ENCODE measurements at places on chromosomes 7 and 10.

DNA sequence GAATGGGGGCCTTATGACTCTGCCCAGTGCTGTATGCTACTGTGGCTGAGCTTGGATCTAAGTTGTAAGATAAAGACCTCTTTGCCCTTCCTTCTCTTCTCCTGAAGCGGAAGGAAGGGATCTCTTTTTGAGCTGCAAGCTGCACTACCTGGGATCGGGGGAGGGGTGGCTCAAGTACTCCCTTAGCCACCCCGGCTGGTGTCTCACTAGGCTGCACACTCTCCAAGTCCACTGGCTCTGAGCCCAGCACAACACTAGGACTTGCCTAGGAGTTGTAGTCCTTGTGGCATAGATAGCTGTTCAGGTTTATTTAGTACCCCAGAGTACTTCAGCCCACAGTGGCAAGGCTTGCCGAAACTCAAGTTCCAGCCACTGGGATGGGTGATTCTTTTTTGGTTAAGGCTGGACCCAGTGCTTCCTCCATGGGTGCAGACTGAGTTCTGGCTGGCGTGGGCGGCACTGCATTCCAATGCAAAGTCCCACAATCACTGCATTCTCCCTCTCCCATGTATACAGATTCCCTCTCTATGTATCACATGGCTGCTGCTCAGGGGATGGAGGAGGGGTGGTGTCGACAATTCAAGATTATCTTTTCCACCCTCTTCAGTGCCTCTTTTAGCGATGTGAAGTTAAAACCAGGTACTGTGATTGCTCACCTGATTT is 76.2 kb upstream of the SLC25A13 start:
- DNase-seq, result no peak

- DNase-seq, result no peak
Measured at GRCh38 chr7:7790041-7790741, 71.8 kb upstream of the RPA3 start.

DNA sequence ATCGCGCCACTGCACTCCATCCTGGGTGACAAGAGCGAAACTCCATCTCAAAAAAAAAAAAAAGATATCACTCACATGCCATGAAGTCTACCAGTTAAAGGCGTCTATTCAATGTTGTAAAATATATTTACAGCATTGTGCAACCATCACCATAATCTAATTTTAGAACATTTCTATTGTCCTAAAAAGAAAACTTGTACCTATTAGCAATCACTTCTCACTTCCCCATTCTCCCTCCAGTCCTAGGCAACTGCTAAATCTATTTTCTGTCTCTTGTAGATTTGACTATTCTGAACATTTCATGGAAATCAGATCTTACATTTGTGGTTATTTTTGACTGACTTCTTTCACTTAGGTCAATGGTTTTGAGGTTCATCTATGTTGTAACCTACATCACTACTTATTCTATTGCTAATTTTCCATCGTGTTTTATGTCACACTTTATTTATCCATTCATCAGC is 25.2 kb upstream of the OTUD1 start:
- DNase-seq, result no peak

DNA sequence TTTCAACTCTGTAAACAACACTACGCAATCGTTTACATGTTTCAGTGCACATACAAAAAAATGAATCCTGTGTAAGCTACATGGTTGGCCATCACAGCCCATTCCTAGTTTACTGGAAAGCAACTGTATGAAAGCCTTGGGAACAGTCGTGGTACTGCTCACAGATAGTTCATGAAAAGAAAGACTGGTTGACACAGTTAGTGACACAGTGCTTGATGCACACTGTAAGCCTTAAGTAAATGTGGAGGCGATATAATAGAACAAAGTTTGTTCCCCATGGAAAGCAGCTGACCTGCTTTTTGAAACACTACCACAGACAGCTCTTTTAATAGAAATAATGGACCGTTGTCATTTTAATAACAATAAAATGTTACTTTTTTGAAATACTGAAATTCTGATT is 5.1 kb downstream of the CACNA2D1 start:
- DNase-seq, result no peak

DNA sequence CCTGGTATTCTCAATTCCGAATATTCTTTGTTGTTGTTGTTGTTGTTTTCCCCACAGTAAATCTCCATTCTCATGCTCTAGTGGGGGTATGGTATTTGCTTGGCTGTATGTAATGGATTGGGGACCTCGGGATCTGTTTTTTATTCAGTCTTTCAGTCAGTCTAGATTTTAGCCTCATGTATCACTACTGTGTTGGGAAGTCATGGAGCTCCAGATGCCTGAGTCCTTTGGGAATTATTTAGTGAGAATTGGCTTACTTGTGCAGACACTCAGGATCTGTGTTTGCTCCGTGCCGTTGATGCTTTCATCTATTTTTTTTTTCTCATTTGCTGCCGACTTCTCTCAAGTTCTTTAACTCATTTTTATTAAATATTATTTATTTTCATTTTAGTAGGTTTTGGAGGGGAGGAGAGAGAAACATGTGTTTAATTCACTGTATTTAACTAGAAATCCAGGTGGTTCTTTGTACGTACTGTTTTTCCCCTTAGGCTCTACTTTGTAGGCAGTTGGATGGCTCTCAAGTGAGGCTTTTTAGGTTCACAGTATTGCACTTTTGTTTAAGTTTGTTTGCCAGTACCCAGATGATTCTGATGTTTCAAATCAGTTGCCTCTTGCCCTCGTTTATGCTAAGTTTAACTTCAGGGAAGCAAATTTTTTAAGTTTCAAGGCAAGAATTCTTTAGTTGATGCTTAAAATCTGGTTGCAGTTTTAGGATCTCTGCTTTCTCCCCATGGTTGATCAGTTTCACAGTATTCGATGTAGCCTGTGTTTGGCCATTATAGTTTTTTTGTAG is 36.9 kb downstream of the ZNRF2 start:
- no peak for DNase-seq

DNA sequence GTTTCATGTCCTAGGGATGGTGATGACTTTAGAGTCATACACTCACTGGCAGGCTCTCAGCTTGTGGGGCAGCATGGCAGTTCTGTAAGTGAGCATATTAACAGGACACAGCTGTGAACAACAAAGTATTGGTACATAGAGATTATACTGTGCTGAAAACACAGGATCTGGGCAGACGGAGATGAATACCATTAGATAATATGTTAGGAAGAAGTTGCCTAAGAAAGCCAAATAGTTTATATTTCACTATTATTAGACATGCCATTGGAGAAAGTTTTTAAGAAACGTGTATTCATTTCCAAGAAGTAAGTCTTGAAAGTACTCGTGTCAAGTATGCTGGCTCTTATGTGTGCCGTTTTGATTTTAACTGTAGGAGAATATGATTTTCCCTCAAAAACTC is 274.5 kb downstream of the INHBA start:
- DNase-seq, result no peak

DNA sequence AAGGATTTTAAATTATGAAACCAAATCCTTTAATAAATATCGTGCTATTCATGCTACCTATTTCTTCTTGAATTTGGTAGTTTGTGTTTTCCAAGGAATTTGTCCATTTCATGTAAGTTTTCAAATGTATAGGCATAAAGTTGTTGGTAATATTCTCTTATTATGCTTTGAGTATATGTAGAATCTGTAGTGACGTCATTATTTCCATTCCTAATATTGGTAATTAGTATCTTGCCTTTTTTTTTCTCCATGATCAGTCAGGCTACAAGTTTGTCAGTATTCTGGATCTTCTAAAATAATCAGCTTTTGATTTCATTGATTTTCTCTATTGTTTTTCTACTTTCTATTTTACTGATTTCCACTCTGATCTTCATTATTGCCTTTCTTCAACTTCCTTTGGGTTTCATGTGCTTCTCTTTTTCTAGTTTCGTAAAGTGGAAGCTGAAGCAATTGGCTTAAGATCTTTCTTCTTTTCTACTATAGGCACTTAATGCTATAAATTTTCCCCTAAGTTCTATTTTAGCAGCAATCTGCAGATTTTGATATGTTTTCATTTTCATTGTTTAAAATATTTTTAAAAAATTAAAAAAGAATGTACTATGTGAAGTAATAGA is 156.5 kb upstream of the HDAC9 start:
- DNase-seq, result no peak

DNA sequence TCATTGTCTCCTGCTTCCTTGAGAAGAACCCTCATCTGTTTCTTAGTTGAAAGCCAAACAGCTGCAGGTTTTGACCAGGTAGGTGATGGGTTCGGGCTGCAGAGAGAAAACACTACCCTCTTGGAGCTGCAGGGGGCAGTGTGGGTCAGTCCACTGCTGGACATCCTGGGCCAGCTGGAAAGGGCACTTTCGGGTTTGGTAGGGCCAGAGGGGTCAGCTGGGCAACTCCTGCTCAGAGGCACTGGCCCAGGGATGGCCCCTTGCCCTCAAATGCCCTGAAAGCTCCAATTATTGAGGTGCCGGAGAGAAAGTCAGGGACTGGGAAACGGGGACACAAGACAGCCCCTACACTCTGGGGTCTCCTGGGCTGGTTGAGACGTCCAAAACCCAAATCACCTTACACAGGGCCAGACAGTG is 90.7 kb downstream of the MKI67 start:
- DNase-seq, result peak; percentile 59

DNA sequence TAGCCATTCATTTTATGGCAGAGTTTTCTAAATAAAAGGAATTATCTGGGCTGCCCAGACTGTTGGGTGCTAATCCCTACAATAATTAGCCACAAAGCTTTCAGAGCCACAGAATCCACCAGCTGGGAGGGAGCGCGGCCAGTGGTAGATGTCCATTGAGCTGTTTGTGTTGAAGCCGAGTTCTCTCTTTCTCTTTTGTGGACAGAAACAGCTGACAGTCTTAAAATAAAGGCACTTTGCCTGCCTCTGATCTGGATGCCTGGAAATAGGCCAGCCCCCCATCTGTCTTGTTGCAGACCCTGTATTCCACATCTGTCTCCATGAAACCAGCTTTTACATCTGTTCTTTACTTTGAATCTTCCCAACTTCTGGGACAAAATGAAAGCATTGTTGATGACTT is 66.1 kb downstream of the MTPN start:
- DNase-seq, result no peak
